Trophoblast cell (in vitro differentiated cells and primary cell): ENCODE measurements at places on chromosomes 3 and 15.

GRCh38 chr15:48964898-48965297 lies 1.2 kb upstream of the SHC4 start:
- no peak for DNase-seq

GRCh38 chr15:67999320-68000100 lies 54.6 kb upstream of the PIAS1 start:
- no peak for DNase-seq

- DNase-seq = peak; percentile 27
Measured at GRCh38 chr15:69664572-69665571, 212.3 kb downstream of the RPLP1 start.

DNA sequence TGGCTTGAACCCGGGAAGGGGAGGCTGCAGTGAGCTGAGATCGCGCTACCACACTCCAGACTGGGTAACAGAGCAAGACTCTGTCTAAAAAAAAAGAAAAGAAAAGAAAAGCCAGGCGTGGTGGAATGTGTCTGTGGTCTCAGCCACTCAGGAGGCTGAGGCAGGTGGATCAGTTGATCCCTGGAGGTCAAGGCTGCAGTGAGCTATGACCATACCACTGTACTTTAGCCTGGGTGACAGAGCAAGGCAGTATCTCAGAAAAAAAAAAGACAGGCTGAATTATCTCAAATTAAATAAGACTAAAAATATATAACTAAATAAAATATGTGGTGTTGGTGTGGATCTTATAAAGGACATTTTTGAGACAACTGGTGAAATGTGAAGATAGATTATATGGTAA lies 20.6 kb downstream of the SMARCC1 start:
- DNase-seq = no peak

- DNase-seq = no peak
Measured at GRCh38 chr3:127731546-127732289, 59.0 kb downstream of the ABTB1 start.
